CD14-positive monocyte (primary cell): ENCODE measurements at places on chromosomes 2 and 18. TPM values are rescaled to one million over a fixed set of nuclear protein-coding genes. Genes with fewer than 3 reads are reported as not detected.

WNT6 gene
- 0.65 and 1.3 TPM in 2 replicates for polyA plus RNA-seq

SLC38A11 gene
- polyA plus RNA-seq: not detected

CMPK2 gene
- polyA plus RNA-seq: 18.1 TPM

GRCh38 chr18:58525517-58525916 is 103.4 kb downstream of the ALPK2 start:
- DNase-seq: peak; percentile 88

- no peak for DNase-seq
These were observed 179.7 kb downstream of the EPHA4 start for GRCh38 chr2:221392228-221392881.

GRCh38 chr2:96832754-96833507 is 10.9 kb downstream of the ANKRD23 start:
- DNase-seq: no peak

DNA sequence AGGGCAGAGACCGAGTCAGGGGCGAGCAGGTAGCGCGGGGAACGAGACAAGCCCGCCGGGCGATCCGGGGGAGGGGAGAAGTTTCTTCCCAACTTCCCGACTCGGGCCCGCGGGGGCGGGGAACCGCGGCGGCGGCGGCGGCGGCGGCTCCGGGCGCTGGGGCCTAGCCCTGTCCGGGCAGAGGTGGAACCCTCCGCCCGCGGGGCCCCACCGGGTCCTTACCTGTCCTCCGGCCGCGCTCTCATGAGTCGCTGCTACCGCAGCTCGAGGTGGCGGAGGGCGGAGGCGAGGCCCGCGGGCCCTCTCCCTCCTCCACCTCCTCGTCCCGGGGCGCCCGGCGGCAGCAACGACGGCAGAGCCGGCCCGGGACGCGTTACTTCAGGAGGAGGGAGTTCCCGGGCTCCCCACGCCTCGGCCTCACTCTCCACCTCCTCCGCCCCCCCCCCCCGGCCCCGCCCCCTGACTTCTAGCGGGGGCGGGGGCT is at the start of gene YES1:
Gene YES1, minus strand, starts transcription at position 351 of the 484 bp plus-strand sequence. CDS start 55,415 bp downstream, outside the sequence.
- DNase-seq: no peak

- no peak for DNase-seq
These were observed 81.4 kb downstream of the LYPD1 start for GRCh38 chr2:132588576-132588975.

- DNase-seq: no peak
These were observed 2.8 kb downstream of the COLEC12 start for GRCh38 chr18:497688-498087.

- DNase-seq: no peak
These were observed 183.0 kb upstream of the APCDD1 start for GRCh38 chr18:10271481-10271880.

GRCh38 chr2:8549273-8549922 is 132.5 kb upstream of the ID2 start:
- no peak for DNase-seq

DNA sequence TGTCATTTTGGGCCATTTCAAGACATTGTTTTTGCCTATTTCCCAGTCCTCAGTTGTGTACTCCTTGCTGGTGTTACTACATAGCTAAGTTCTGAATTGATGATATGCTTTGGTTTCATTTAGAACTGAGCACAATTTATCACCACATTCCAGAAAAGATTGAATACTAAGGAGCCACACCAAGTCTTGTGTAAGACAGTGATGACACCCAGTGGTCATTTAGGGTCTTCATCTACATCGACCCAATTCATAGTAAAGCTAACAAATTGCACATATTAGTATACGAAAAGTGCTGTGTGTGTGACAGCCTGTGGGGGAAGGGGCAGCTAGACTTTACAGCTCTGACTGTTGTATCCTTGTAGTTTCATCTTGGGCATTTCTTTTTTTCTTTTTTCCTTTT is 10.9 kb upstream of the DLX2 start:
- DNase-seq: no peak

DNA sequence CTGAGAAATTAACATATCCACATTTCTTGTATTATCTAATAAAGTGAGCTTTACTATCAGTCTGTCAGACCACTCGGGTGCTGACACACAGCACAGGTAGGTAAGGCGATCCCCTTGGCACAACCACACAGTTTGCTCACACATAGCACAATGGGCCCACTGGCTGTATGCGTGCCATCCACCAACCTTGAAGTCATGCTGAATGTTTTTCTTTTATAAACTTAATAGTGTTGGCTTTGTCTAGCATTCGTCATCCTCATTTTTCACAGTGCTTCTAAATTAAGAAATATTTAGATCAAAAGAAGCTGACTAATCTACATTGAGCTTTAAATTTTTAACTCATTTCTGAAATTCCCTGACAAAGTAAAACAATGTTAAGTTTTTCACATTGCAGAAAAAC is 50.0 kb upstream of the PAPOLG start:
- DNase-seq: no peak

- DNase-seq: no peak
These were observed 78.7 kb downstream of the RTTN start for GRCh38 chr18:70126832-70127231.
